Naive B cell (primary cell): ENCODE measurements at places on chromosomes 2 and 18.
A peak's percentile ranks its signal among the peaks of the same experiment; 100 is the strongest.

- no peak for DNase-seq
Measured at GRCh38 chr2:100747996-100748615, 71.8 kb upstream of the NPAS2 start.

DNA sequence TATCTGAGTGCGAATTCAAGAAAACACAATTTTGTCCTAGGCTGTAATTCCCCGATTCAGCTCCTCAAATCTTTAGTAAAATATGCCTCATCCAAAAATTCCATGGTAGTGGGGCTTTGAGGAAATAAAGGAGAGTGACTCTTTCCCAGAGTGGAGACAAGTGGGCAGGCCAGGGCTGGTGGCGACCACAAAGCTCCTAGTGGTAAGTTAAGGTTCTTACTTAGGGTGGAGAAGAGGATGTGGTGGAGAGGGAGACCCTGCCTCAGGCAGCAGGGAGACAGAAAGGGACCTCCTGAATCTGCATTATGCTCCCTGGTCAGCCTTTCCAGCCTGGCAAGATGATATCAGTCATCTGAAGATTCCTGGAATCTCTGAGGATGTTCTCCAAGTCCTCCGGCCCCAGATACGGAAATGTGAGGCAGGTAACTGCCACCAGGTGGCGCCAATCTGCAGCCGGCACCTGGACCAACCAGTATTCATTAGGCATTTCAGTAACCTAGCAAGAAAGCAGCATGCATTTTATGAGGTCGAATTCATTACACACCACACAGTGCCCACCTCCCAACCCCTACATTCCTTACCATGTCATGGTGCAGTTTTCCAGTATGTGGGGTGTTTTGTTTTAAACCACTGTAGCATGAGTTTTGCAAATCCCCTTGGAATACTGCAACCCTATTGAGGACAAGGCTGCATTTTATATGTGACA lies 106.4 kb downstream of the POLE4 start:
- peak; percentile 20 for DNase-seq

- DNase-seq: no peak
Measured at GRCh38 chr2:71153585-71154224, 23.3 kb downstream of the MPHOSPH10 start.

- no peak for DNase-seq
Measured at GRCh38 chr2:223601932-223602666, at the start of gene SCG2. Gene SCG2, minus strand, starts transcription at chr2:223602361. Its CDS starts 3,079 bp downstream, at chr2:223599282.

DNA sequence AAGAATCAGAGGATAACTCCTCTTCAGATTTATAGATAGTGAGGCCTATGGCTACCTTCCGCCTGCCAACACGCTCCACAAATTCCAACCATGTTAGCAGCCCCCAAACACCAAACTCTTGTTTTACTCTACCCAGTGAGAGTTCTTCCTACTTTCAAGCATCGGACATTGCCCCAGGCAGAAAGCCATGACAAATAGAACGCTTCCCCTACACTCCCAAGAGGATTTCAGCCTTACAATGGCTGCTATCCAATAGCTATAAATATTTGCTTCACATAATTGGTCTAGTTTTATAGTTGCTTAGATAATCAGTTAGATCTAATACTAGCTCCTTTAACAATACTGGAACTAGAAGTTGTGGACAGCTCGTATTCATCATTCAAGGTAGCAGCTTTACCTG lies 503.4 kb upstream of the VRK2 start:
- DNase-seq: no peak

GRCh38 chr2:162244541-162245031 lies 1.3 kb upstream of the FAP start:
- no peak for DNase-seq

DNA sequence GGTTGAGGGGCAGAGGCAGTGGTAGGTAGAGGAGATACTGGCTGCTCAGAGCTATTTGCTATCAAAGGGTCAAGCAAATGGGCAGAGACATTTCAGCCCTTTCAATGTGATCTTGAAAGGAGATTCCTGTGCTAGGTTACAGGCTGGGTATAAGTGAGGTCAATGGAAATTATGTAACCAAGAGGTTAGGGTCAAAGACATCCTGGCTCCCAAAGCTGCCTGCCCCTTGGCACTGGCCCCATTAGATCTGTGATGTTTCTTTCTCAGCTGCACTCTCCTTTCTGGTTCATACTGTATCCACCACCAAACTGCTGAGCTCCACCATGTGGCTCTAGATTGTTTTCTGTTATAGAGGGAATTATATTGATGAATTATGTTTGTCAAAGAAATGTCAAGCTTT lies 200.4 kb downstream of the AGPS start:
- DNase-seq: no peak

GRCh38 chr2:226023383-226023782 lies 623.9 kb downstream of the NYAP2 start:
- no peak for DNase-seq

DNA sequence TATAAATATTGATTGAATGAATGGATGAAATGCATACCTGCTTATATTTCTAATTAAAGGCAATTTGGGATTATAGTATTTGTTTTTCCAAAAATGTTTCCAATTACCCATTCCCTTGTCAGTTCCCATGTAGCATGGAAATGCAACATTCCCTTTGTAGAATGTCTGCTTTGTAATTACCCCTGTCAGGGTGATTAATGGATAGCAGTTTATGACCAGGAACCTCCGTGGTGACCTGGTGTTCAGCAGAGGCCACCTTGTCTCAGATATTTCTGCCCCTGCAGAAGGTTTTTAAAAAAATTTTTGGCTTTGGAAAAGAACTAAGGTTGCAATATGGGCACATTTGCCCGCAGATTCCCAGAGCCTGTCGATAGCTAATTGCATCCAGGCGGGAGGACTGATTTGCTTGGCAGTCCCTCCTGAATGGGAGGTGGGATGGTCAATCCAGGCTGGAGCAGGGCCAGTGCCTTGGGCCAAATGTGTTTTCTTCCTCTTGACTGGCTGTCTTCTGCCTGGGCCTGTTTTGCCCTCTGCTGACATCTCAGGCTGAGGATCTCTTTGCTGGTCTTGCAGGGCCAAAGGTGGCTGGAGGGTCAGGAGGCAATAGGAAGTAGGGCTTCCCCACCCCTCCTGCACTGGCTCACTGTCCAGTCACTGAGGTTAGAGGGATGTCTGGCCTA lies 82.1 kb downstream of the TMEM182 start:
- no peak for DNase-seq

DNA sequence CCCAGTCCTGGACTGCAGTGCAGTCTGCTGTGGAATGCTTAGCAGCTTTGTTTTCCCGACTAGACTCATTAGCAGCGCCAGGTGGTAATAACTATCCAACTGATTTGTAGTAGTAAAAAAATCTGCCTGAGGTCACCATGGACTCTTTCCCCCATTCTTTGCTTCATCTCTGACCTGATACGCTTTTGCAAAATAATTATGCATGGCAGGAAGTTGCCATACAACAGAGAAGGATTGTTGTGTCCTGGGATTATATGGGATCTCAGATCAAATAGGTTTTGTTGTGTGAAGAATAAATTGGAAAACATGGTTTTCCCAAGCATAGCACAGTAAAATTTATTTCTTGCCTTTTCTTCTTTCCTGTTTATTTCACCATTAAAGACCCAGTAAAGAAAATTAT lies 72.4 kb upstream of the ATP5MC3 start:
- DNase-seq: no peak

GRCh38 chr2:195501746-195502145 lies 155.3 kb upstream of the SLC39A10 start:
- no peak for DNase-seq

DNA sequence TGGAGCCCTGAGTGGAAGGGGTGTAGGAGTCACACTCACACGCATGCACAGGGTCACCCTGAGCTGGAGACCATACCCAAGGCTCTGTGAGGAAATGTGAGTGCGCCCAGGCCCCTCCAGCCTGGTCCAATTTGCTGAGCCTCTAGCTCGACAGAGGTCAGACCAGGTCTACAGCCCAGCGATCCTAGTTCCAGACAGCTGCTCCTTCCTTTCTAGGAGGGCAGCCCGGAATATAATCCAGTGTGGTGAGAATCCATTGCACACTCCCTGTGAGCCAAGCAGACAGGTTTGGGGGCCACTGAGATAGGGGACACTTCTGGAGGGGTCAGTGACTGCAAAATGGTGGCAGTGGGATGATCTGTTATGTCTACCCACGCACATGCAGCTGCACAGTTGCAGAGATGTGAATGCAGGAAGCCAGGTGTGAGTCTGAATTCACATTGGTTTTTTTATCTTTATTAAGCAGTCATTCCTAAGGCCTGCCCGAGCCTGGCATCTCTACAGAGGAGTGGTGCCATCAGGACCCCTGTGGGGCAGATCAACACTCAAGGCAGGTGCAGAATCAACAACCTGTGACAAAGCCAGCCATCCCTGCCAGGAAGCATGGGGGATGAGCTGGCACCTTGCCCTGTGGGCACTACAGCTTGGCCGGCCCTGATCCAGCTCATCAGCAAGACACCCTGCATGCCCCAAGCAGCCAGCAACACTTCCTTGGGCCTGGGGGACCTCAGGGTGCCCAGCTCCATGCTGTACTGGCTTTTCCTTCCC lies at the start of gene GPR148:
GPR148 (plus strand) TSS at position 522 of the 768 bp plus-strand sequence; CDS start at position 604, 82 bp downstream.
- DNase-seq: no peak

GRCh38 chr18:79853993-79854364 lies 56.2 kb downstream of the KCNG2 start:
- DNase-seq: no peak

DNA sequence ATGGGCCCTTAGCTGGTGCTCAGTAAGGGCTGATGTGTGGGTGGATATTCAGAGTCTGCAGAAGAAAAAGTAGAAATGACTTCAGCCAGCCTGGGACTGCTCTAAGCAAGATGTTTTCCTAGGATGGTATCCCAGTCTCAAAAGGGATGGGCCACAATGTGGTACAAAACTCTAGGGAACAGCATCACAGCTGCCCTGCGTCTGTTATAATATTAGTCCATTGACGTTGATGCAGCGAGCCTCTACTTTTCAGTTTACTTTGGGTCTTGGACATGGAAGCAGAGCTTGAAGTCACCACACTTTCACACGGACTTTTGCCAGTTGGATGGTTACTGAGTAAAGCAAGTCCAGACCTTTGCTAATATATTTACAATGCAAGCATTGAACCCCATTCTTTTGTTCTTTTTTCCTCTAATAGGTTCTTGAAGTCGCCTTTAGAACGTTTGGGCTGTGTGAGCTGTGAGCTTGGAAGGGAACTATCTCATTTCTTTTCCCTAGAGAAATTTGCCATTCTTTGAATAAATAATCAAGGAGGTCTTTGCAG lies 105.7 kb downstream of the RDH14 start:
- no peak for DNase-seq

DNA sequence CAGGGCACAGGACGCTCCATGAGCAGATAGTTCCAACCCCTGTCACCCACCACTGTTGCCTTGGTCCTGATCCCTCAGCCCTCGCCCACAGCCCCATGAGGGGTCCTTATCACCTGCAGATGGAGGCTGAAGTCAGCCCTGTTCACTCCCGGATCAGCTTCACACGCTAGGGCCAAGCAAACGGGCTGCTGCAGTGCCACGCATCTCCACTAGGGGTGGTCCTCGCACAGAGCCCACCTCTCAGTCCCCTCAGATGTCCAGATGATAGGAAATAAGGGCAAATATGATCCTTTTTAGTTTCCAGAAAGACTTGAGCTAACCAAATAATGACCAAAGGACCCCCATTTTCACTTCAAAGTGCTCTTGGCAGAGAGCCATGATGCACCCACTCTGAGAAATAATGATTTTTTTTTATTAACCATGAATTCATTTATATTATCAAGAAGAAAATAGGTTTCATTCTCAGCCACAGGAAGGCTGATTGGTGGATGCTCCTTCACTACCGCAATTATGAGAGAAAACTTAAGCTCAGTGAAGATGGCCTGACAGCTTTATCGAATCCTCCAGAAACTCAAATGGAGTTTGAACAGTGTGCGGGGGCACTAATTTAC lies 71.9 kb upstream of the KLHL29 start:
- DNase-seq: no peak
